NCI-H146 (cell line): ENCODE measurements at places on chromosomes 12 and 14.

- DNase-seq, result peak; percentile 27
Observed at GRCh38 chr12:113467502-113468364, 3.9 kb downstream of the LHX5 start.

DNA sequence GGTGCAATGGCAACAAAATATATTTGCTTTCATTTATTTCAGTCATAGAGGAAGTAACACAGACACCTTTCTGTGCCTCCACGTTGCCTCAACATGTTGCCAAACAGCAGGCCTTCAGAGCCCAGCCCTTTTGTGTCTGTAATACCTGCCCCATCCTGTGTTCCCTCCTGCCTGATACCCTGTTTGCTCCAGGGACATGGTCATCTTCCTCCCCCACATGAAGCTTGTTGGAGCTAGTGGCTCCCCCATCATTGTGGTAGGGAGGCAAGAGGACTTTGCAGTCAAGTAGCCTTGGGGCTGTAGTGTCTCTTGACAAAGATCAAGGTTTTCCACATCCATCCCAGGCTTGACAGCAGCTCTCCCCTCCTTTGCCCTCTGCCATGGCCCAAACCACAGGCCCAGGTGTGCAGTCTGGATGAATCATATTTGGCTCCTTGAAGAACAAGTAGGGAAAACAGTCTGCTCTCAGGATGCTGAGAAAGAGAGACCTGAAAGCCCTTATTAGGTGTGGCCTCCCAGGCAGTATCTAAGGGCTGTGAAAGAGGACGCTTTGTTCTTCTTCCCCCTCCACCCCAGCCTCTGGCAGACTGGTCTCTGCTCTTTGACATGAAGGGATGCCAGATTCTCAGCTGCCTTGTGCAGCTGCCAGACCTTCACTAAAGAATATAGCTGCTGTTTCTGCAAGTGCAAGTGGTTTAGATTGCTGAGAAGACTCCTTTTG lies 329.0 kb downstream of the C12orf75 start:
- DNase-seq, result no peak

DNA sequence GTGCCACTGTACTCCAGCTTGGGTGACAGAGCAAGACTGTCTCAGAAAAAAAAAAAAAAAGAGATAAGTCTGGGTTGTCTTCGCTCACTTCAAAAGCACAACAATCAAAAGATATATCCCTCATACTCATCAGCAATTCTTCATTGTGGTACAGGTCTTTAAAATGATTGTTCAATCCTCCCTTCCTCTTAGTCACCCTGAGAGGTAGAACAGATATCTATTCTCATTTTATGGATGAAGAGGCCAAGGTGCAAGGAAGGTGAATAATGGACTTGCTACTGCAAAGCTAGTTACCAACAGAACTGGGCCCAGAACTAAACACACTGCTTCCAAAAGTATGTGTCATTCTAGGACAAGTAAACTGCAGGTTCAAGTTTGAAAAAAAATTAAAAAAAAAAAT lies 7.1 kb downstream of the ERG28 start:
- no peak for DNase-seq

GRCh38 chr12:127150956-127151355 lies 1116.0 kb upstream of the TMEM132C start:
- DNase-seq, result no peak

DNA sequence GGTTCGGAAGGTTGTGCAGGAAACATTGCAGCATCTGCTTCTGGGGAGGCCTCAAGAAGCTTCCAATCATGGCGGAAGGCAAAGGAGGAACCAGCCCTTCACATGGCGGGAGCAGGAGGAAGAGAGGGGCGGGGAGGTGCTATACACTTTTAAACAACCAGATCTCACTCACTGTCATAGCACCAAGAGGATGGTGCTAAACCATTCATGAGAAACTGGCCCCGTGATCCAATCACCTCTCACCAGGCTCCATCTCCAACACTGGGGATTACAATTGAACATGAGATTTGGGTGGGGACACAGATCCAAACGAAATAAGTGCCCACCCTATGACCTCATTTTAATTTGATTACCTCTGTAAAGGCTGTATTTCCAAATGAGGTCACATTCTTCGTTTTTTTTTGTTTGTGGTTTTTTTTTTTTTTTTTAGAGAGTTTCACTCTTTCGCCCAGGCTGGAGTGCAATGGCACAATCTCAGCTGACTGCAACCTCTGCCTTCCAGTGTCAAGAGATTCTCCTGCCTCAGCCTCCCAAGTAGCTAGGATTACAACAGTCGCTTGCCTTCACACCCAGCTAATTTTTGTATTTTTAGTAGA lies 11.4 kb upstream of the ORAI1 start:
- DNase-seq, result no peak

GRCh38 chr12:105679982-105680381 lies 349.5 kb downstream of the C12orf75 start:
- DNase-seq, result no peak

DNA sequence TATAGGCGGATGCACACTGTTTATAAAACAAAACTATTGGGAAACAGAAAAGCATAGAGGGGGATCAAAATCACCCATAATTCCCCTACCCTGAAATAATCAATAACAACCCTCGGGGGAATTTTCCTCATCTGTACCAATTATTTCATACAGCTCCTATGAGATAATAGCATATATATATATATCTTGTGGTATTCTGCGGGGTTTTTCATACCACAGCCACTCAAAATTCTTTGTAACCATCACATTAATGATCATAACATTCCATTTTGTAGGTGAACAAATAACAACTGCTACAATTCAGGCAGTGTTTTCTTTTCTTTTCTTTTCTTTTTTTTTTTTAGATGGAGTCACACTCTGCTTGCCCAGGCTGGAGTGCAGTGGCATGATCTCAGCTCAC lies 35.3 kb downstream of the P2RX7 start:
- DNase-seq, result no peak

DNA sequence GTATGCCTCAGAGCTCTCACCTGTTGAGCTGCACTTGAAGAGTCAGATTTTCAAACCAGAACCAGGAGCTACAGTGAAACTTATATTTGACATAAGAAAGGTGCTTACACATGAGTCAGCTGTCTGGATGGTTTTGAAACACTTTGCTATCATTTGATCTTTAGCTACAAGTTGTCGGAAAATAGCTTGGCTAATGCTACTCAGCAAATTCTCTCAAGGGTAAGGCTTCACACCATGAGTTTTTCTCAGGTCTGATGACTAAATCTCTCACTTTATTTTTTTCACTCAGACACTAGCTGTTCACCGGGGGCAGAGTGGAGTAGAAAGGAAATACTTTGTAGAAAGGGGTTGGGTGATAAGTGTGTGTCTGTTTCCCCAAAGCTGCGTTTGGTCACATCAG lies 171.8 kb downstream of the FLRT2 start:
- DNase-seq, result no peak

- no peak for DNase-seq
Observed at GRCh38 chr12:14989790-14990189, 16.9 kb downstream of the PDE6H start.

GRCh38 chr14:84336433-84336832 lies 1193.5 kb upstream of the FLRT2 start:
- no peak for DNase-seq

GRCh38 chr14:53432378-53432802 lies 279.3 kb upstream of the DDHD1 start:
- DNase-seq, result no peak

- DNase-seq, result peak; percentile 13
Observed at GRCh38 chr14:104367866-104368750, 211.5 kb upstream of the C14orf180 start.

GRCh38 chr14:100626614-100627013 lies 39.4 kb upstream of the BEGAIN start:
- no peak for DNase-seq

DNA sequence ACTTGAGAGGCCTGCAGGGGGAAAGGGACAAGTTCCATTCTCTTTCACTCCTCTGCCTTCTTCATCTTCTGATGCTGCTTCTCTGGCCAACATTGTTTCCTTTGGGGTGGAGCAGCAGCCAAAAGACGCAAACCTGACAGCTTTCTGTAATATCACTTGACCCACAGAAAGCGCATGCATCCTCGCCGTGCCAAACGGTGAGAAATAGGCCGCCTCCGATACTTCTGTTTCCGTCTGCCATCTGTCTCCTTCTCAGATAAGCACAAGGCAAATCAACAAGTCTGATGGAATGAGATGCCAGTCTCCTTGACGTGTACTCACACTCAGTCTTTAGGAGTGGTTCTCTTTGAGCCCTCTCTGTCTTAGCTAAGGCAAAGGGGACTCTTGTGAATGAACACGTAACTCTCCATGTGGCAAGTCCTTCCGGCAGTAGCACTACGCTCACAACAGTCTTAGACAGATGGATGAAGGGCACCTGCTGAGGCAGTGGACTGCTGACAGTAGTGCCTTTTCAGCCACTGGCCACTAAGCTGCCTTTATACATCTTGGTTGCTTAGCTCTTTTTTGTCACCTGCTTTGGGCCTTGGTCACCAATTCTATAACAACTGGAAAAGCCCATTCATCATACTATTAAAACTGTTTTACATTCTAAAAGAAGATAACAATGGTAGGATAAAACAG lies 214.1 kb downstream of the FBXL14 start:
- no peak for DNase-seq

- no peak for DNase-seq
Observed at GRCh38 chr14:52188381-52188780, 79.1 kb upstream of the PTGDR start.
